ENCODE measurements at places on chromosomes 2 and 18. TPM values are rescaled to one million over a fixed set of nuclear protein-coding genes. Genes with fewer than 3 reads are reported as not detected.

Gene PARD6G
- 10.9 TPM for total RNA-seq

- peaks cover 3% of the 10 kb centered on the region for H3K27me3 ChIP-seq
- H3K4me3 ChIP-seq = no peak overlapping the region
- H3K4me1 ChIP-seq = no peaks in the 10 kb centered on the region
- no peak for DNase-seq
- H3K27ac ChIP-seq = no peak overlapping the region
Measured at GRCh38 chr2:1277634-1278033, 135.6 kb upstream of the TPO start.

GRCh38 chr18:48983793-48984437, 33.1 kb upstream of the SMAD7 start:
- no peaks in the 10 kb centered on the region for H3K27me3 ChIP-seq
- no peak overlapping the region for H3K27ac ChIP-seq
- H3K4me3 ChIP-seq = no peak overlapping the region
- no peaks in the 10 kb centered on the region for H3K36me3 ChIP-seq
- DNase-seq = no peak

DNA sequence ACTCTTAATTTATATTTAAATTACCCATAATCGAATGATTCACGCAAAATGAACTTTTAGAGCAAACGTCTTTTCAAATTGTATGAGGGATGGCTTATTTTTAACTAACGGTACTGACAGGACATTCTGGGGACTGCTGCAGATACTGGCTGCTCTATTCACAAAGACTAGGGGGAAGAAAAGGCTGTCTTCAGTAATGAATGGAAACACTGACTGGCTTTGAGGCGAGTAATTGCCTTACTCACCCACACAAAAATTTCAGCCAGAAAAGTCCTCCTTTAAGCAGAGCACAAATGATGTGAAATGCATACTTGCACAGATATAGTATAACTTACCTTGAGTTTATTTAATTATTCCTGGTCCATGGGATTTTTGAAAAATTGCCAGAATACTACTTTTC, 852.6 kb downstream of the DPP10 start:
- H3K36me3 ChIP-seq = no peaks in the 10 kb centered on the region
- no peak for DNase-seq
- H3K27ac ChIP-seq = no peak overlapping the region
- H3K27me3 ChIP-seq = no peaks in the 10 kb centered on the region
- no peak overlapping the region for H3K4me3 ChIP-seq

- H3K36me3 ChIP-seq = peaks cover 1% of the 10 kb centered on the region
- H3K4me1 ChIP-seq = peaks cover 24% of the 10 kb centered on the region
- no peak for DNase-seq
- no peaks in the 10 kb centered on the region for H3K27me3 ChIP-seq
- H3K27ac ChIP-seq = peak overlapping the region; percentile 90
Measured at GRCh38 chr2:202035089-202035940, 1.7 kb downstream of the FZD7 start.

DNA sequence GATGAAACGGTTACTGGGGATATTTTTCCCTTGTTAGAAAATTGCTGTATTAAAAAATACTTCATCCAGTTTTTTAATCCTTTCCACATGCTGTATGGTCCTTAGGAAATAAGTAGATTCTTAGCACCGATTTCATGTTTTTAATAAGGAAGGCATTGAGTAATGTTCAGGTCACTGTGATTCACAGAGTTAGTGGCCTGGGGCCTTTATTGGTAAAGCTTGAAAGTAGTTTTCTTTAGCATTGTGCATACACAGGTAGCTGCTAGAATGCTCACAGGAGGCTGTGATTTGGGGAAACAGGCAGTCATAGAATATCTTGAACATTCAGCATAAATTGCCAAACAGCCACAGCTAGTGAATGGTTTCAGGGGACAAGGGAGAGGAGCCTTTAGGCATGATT, 79.8 kb downstream of the XRCC5 start:
- H3K36me3 ChIP-seq = peaks cover 24% of the 10 kb centered on the region
- peaks cover 28% of the 10 kb centered on the region for H3K4me1 ChIP-seq
- H3K27ac ChIP-seq = no peak overlapping the region

Gene MAB21L4
- total RNA-seq = not detected

Gene C2orf80
- total RNA-seq = not detected

Gene NDUFAF7
- total RNA-seq = 16.1 TPM

GRCh38 chr18:76491473-76491775, 3.6 kb downstream of the ZNF516 start:
- DNase-seq = no peak
- no peaks in the 10 kb centered on the region for H3K36me3 ChIP-seq
- H3K4me1 ChIP-seq = peaks cover 50% of the 10 kb centered on the region
- H3K27ac ChIP-seq = peak overlapping the region; percentile 92
- peak overlapping the region; percentile 88 for H3K4me3 ChIP-seq

Gene SOWAHC
- total RNA-seq = 13.2 TPM

Gene CWC22
- total RNA-seq = 19.0 TPM

DNA sequence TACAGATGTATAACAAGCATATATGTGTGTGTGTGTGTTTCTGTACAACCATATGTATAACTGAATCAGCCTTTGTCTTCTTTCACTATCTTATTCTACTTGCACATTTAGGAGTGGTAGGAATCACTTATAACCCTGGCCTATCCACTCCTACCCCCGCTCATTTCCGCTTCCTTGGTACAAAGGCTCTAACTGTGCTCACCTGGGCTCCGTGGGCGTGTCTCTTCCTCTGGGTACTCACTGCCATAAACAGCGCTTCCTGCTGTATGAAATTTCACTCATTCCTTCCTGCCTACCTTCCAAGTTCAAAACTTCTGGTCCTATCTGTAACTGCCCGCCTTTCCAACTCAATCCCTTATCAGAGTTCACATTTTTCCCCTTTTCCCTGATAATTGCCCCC, 815.5 kb downstream of the EPHA4 start:
- H3K27me3 ChIP-seq = peaks cover 1% of the 10 kb centered on the region
- no peak overlapping the region for H3K27ac ChIP-seq
- H3K36me3 ChIP-seq = no peaks in the 10 kb centered on the region

GRCh38 chr2:150471813-150472510, 15.5 kb downstream of the RND3 start:
- H3K27me3 ChIP-seq = no peaks in the 10 kb centered on the region
- DNase-seq = no peak
- H3K27ac ChIP-seq = peak overlapping the region; percentile 83
- H3K4me1 ChIP-seq = peaks cover 96% of the 10 kb centered on the region
- no peak overlapping the region for H3K4me3 ChIP-seq
- H3K36me3 ChIP-seq = peaks cover 65% of the 10 kb centered on the region

Gene GPR148
- total RNA-seq = not detected

GRCh38 chr2:173520918-173521317, 166.2 kb downstream of the CDCA7 start:
- no peak for DNase-seq
- H3K27ac ChIP-seq = no peak overlapping the region
- peaks cover 1% of the 10 kb centered on the region for H3K36me3 ChIP-seq
- no peaks in the 10 kb centered on the region for H3K4me1 ChIP-seq

- no peaks in the 10 kb centered on the region for H3K27me3 ChIP-seq
- DNase-seq = no peak
- no peak overlapping the region for H3K27ac ChIP-seq
- peaks cover 50% of the 10 kb centered on the region for H3K4me1 ChIP-seq
- H3K4me3 ChIP-seq = no peak overlapping the region
- no peaks in the 10 kb centered on the region for H3K36me3 ChIP-seq
Measured at GRCh38 chr2:98482362-98482761, 37.7 kb downstream of the INPP4A start.

Gene SERPINB11
- not detected for total RNA-seq

Gene SKA1
- total RNA-seq = 4.3 TPM

Gene ASB18
- total RNA-seq = not detected

- peak overlapping the region; percentile 85 for H3K27ac ChIP-seq
- H3K27me3 ChIP-seq = no peaks in the 10 kb centered on the region
- H3K4me3 ChIP-seq = no peak overlapping the region
- peaks cover 86% of the 10 kb centered on the region for H3K4me1 ChIP-seq
- H3K36me3 ChIP-seq = no peaks in the 10 kb centered on the region
Measured at GRCh38 chr18:13265911-13266217, 47.3 kb downstream of the LDLRAD4 start.

DNA sequence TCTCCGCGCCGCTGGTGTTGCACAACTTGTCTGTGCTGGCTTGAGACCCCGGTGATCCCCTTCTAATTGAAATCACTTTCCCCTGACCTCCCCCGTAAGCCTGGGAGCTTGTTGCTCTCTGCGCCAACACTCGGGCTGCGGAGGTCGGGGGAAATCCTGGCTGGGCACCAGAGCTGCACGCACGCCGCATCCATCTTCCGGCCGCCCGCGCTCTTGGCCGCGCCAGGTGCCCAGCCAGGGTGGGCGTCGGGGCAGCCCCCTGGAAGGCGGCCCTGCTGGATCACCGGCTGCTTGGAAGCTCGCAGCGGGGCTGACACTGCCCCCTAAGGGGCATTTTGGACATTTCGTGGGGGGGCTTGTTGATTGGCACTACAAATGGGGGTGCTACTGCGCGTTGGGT, 280.3 kb upstream of the SKOR2 start:
- DNase-seq = no peak
- H3K4me3 ChIP-seq = no peak overlapping the region
- H3K27me3 ChIP-seq = no peaks in the 10 kb centered on the region
- H3K4me1 ChIP-seq = no peaks in the 10 kb centered on the region
- no peak overlapping the region for H3K27ac ChIP-seq
- H3K36me3 ChIP-seq = no peaks in the 10 kb centered on the region

GRCh38 chr2:119852214-119852613, 92.5 kb downstream of the PTPN4 start:
- H3K27ac ChIP-seq = no peak overlapping the region
- peaks cover 7% of the 10 kb centered on the region for H3K4me1 ChIP-seq
- no peak overlapping the region for H3K4me3 ChIP-seq
- H3K27me3 ChIP-seq = no peaks in the 10 kb centered on the region
- peaks cover 7% of the 10 kb centered on the region for H3K36me3 ChIP-seq

Gene ANKRD30BL
- not detected for total RNA-seq

GRCh38 chr2:191014653-191015020, 666 bp upstream of the STAT1 start:
- no peaks in the 10 kb centered on the region for H3K27me3 ChIP-seq
- H3K27ac ChIP-seq = no peak overlapping the region
- H3K36me3 ChIP-seq = no peaks in the 10 kb centered on the region
- no peak for DNase-seq

DNA sequence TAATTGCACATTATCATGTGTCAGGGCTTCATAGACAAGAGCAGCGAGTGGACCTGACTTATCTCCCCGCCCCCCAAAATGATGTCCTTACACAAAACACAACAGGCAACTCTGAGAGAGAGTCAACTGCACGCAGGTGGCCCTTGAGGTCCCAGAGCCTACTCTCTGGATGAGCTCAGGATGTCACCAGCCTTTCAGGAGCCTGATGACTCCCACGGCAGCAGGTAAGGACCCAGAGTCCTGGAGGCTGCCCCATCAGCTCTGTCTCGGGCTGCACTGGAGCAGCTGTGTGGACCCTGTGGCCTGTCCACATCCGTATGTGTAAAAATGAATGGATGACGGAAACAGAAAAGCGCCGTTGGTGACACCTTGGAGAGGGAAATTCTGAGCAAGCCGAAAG, 130.9 kb downstream of the HDAC4 start:
- no peak overlapping the region for H3K4me3 ChIP-seq
- peaks cover 67% of the 10 kb centered on the region for H3K4me1 ChIP-seq
- no peaks in the 10 kb centered on the region for H3K36me3 ChIP-seq
- DNase-seq = no peak
- H3K27me3 ChIP-seq = no peaks in the 10 kb centered on the region
- no peak overlapping the region for H3K27ac ChIP-seq

Gene MYOM1
- 1.5 TPM for total RNA-seq

DNA sequence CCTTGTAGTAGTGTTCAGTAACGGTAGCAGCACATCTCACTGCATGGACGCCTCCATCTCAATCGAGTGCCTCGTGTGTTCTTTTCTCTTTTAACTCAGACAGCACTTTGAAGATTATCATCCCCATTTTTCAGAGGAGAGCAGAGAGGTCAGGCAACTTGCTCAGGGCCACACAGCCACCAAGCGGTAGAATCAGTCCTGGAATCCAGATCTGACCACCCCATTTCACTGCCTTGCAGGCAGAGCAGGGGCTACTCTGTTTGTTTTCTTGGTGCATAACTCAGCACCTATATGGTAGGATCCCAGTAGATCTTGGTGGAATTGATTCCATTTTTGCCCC, 129.5 kb downstream of the SMAD7 start:
- no peak overlapping the region for H3K4me3 ChIP-seq
- H3K4me1 ChIP-seq = peaks cover 33% of the 10 kb centered on the region
- no peak overlapping the region for H3K27ac ChIP-seq
- H3K36me3 ChIP-seq = peaks cover 62% of the 10 kb centered on the region

Gene PTPRN
- 0.67 TPM for total RNA-seq

Gene SERPINB3
- not detected for total RNA-seq

Gene HOXD9
- total RNA-seq = not detected

- DNase-seq = no peak
- no peak overlapping the region for H3K4me3 ChIP-seq
- no peak overlapping the region for H3K27ac ChIP-seq
- peaks cover 1% of the 10 kb centered on the region for H3K36me3 ChIP-seq
- H3K4me1 ChIP-seq = no peaks in the 10 kb centered on the region
Measured at GRCh38 chr18:33669589-33669988, 91.6 kb downstream of the ASXL3 start.

Gene EFR3B
- 2.4 TPM for total RNA-seq

DNA sequence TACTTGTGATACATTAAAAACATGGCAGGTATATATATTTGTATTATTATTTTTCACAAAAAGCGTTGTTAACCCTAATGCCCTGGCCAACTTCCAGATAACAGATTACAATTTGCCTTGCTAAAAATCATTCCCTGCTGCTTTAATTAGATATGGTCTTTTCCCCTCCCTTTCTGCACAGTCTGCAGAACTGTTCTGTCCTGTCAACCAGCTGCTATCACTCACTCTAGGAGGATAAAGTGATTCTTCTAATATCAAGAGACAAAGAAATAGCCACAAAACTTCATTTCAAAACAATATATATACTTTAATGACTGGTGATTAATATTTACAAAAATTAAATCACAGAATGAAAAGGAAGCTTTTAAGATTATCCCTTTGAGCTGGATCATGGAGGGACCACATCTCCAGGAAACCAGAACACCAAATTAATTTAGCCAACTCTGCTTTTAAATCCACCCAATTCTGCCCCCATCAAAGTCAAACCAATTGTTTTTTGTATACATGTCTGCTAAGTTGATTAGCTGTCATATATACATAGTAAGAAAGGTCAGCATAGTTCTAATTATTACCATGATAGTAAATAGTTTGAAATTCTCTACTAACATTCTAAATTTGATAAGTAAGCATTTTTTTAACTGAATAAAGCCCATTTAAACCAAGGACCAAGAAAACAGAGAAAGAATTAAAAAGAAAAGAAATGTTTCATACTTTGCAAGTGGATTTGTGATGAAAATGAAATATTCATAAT, 55.7 kb downstream of the RND3 start:
- H3K36me3 ChIP-seq = no peaks in the 10 kb centered on the region
- peaks cover 2% of the 10 kb centered on the region for H3K4me1 ChIP-seq
- no peak overlapping the region for H3K27ac ChIP-seq
- no peaks in the 10 kb centered on the region for H3K27me3 ChIP-seq
- DNase-seq = no peak

Gene KRCC1
- 25.3 TPM for total RNA-seq

Gene ADAM17
- 30.0 TPM for total RNA-seq

- H3K4me1 ChIP-seq = peaks cover 60% of the 10 kb centered on the region
- peaks cover 15% of the 10 kb centered on the region for H3K36me3 ChIP-seq
- H3K4me3 ChIP-seq = peak overlapping the region; percentile 42
- no peaks in the 10 kb centered on the region for H3K27me3 ChIP-seq
- no peak for DNase-seq
Measured at GRCh38 chr2:61178603-61179545, 16.9 kb downstream of the C2orf74 start.

Gene CFAP65
- total RNA-seq = not detected

All from chondrocyte (in vitro differentiated cells).